Esophagus squamous epithelium (tissue), 5 donors: ENCODE measurements at places on chromosomes 2 and 18.

GRCh38 chr2:26483957-26484565, 6.1 kb upstream of the OTOF start:
- DNase-seq, result no peak
- peaks cover 5% of the 10 kb centered on the region for H3K27me3 ChIP-seq
- no peak overlapping the region for H3K4me3 ChIP-seq
- no peaks in the 10 kb centered on the region for H3K36me3 ChIP-seq
- H3K27ac ChIP-seq, result no peak overlapping the region
- no peaks in the 10 kb centered on the region for H3K4me1 ChIP-seq

DNA sequence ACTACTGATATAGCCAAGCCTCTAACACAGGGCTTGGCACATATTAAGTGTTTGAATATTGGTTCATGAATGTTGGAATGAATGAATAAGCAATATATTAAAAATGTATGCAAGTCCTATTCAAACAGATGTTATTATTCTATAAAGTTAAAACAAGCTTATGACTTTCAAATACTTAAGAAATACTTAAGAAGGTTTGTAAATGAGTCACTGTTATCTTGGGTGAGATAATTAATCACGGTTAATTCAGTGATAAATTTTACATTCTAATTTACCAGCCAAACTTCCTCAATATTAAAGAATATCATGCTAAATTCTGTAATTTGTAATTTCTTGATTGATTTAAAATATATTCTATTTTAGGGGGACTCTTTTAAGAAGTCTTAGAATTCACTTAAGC, 74.8 kb downstream of the RBMS1 start:
- H3K36me3 ChIP-seq, result no peaks in the 10 kb centered on the region
- H3K4me3 ChIP-seq, result no peak overlapping the region
- H3K4me1 ChIP-seq, result no peaks in the 10 kb centered on the region
- H3K27ac ChIP-seq, result no peak overlapping the region

GRCh38 chr2:207692206-207693065, 19.0 kb upstream of the CCNYL1 start:
- H3K27me3 ChIP-seq, result no peaks in the 10 kb centered on the region
- no peak overlapping the region for H3K4me3 ChIP-seq
- DNase-seq, result no peak
- peaks cover 4% of the 10 kb centered on the region for H3K4me1 ChIP-seq

- no peaks in the 10 kb centered on the region for H3K27me3 ChIP-seq
- no peak overlapping the region for H3K27ac ChIP-seq
- DNase-seq, result no peak
- H3K4me1 ChIP-seq, result no peaks in the 10 kb centered on the region
- H3K36me3 ChIP-seq, result no peaks in the 10 kb centered on the region
These were observed 66.2 kb downstream of the MDH1 start for GRCh38 chr2:63654959-63655358.

GRCh38 chr2:239436669-239437335, 36.0 kb upstream of the HDAC4 start:
- H3K36me3 ChIP-seq, result no peaks in the 10 kb centered on the region
- H3K4me1 ChIP-seq, result peaks cover 20% of the 10 kb centered on the region
- no peaks in the 10 kb centered on the region for H3K27me3 ChIP-seq
- no peak overlapping the region for H3K4me3 ChIP-seq
- H3K27ac ChIP-seq, result peak overlapping the region; percentile 28
- no peak for DNase-seq

GRCh38 chr2:69299772-69300516, 87.1 kb downstream of the GFPT1 start:
- no peak overlapping the region for H3K27ac ChIP-seq
- H3K36me3 ChIP-seq, result no peaks in the 10 kb centered on the region
- DNase-seq, result no peak
- no peaks in the 10 kb centered on the region for H3K4me1 ChIP-seq
